Stimulated activated CD4-positive, alpha-beta T cell treated with anti-CD3 and anti-CD28 coated beads, Interleukin-1b, Interleukin-23, amount 100 ng/mL, for 48 hours (primary cell): ENCODE measurements at places on chromosomes 1 and 21.

- DNase-seq: no peak
These were observed 5.5 kb downstream of the PTP4A2 start for GRCh38 chr1:31932491-31933316.

- DNase-seq: no peak
These were observed 566.8 kb upstream of the USP24 start for GRCh38 chr1:55781944-55782482.

GRCh38 chr1:90715309-90715708 lies 1.8 kb downstream of the BARHL2 start:
- DNase-seq: no peak

DNA sequence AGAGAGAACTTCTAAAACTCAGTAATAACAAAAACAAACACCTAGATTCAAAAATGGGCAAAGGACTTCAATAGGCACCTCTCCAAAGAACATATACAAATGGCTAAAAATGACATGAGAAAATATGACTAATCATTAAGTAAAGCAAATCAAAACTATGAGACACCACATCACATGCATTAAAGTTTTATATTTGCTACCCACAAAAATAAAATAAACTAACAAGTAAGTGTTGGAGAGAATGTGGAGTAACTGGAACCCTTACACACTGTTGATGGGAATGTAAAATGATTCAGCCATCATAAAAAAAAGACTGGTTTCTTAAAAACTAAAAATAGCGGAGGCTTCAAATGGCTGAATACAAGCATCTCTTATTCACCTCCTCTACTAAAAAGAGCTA lies 262.1 kb upstream of the PKN2 start:
- no peak for DNase-seq

- no peak for DNase-seq
These were observed 109.6 kb upstream of the DPYD start for GRCh38 chr1:98030483-98030882.

DNA sequence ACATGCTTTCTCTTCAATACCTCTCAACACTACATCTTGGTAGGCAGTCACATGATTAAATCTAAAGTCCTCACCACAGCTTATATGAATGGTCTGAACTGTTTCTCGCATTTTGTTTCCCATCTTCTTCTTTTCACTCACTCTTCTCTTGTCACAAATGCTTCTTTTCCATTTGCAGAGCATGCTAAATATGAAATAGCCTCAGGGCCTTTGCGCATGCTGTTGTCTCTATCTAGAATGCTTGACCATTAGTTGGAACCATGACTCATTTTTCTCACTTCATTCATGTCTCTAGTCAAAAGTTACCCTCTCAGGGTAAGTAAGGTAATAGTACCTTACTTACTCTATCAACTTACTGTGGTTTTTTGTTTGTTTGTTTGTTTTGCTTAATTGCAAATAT lies 239.7 kb downstream of the PTPRC start:
- DNase-seq: no peak

- DNase-seq: no peak
These were observed 77.9 kb downstream of the TRABD2B start for GRCh38 chr1:47919113-47919833.

GRCh38 chr1:41955461-41956159 lies 36.9 kb upstream of the HIVEP3 start:
- DNase-seq: peak; percentile 8

DNA sequence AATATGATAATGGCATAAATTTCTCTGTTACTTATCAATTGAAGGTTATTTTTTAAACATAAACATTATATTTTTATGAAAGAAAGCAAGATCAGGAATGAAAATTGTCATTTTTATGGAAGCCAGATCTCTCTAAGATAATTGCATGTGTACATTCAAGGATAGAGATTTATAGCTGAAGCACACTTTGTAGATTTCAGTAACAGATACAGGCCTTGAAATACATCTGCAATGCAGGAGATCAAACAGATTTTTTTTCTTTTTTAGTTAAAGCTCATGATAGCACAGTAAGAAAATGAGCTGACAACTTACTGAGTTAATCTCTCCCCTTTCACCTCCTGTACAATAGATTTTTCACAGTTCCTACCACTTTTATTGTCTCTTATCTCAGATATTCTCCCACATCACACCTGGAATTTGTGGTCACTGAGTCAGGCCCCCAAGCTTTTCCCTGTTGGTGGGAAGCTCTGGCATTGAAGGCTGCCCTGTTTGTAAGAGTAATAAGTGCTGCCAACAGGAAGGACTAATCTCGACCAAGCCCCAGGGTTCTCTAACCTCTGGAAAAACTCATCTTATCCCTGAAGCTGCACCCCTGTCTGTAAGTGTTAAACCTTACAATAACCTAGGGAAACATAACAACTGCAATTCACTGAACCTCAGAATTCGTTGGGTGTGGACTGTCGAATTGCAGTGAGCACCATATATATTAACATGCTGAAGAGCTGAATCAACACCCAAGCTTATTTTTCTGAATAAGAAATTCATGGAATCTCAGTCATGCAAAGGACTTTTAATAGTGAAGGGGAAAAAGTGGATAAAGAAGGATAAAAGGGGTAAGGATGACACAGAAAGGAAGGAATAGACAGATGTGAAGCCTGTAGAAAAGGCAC lies 599.0 kb downstream of the LMO4 start:
- no peak for DNase-seq

GRCh38 chr1:88537787-88538186 lies 146.3 kb upstream of the PKN2 start:
- DNase-seq: no peak

- no peak for DNase-seq
These were observed 12.2 kb downstream of the UBE2U start for GRCh38 chr1:64215576-64215975.

DNA sequence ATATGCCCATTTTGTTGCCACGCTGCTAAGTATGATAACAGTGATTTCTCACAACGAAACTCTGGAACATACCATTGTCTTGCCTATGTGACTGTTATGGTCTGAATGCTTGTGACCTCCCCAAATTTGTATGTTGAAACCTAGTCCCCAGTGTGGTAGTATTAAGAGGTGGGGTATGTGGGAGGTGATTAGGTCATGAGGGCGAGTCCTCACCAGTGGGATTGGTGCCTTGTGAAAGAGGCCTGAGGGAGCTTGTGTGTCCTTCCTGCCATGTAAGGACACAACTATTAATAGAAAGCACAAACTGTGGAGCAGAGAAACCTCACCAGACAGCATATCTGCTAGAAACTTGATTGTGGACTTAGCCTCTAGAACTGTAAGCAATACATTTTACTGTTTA lies 84.6 kb downstream of the SELENOF start:
- DNase-seq: no peak

DNA sequence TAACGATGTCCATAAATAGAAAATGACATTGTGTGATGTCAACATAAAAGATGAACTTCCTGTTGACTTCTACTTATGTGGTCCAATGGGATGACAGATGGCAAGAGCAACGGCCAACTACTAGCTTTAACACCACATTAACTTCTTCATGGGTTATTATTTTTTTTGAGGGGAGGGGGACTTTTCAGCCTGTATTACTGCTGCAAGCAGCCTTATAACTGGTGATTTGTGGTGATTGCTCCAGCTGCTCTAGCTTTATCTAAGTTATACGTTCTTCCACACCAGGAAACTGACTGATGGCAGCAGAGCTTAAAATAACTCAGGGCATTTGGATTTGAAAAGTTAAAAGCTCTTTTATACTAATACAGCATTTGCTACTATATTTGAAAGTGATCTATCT lies 228.8 kb upstream of the B3GALT2 start:
- no peak for DNase-seq

DNA sequence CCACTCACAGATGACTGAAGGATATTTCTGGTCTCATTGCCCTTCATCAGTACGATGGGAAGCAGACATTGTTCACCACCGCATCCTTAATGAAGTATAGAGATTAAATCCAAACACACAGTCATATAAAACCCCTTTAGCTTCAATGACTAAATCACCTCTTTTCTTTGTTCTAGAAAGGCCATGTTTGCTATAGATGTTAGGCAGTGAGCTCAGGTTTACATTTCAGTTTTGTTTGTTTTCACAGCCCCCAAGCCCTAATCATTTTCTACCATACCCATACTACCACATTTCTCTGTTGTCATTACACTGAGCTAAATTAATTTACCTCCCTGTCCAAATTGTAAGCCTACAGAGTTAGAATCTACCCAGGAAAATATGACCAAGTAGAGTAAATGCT lies 385.1 kb downstream of the NTNG1 start:
- DNase-seq: no peak

DNA sequence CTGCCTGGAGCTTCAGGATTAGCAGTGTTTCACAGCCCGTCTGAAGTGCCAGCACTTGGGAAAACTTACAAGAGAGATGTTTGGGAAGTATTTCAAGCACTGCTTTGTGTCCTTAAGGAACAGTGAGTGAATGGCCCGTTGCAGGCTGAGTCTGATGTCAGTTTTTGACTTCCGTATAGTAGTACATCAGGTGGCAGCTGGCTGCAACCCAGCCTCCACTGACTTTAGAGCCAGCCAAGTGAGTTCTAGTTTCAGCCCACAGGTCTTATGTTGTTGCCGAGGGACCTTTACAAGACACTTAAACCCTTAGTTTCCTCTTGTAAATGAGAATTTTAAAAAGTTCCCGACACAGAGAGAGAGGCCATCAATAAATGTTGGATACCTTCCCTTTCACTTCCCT lies 35.0 kb downstream of the UCK2 start:
- no peak for DNase-seq

DNA sequence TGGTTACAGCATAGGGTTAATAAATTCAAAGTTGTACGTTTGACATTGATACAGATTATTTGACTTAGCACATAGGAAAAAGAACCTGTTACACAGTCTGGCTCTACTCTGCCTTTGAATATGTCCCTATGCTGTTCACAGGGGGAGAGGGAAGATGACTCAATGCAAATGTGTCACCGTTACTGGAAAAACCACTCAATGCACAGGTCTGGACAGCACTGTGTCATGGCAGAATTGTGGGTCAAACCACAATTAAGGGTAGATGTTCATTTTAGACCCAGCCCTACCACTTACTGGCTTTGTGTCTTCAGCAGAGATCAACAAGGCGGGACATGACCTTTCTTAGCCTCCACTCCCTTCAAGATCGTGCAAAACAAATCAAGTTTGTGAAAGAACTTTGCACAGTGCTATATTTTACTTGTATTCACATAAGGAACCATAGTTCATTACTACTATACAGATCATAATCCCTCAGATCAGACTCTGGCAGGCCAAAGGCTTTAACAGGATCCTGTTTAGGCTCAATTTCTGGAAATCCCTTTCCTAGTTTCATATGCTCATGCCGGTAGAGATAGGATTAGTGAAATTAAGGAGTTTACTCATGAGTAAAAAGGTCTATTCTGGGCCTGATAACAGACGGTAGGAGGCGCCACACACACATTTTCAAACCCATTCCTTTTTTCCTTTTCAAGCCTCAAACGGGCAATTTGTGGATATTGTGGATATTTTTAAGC lies 22.1 kb downstream of the EIF2D start:
- DNase-seq: peak; percentile 82

- no peak for DNase-seq
These were observed 22.6 kb upstream of the GBP4 start for GRCh38 chr1:89221341-89221740.

- no peak for DNase-seq
These were observed 145.5 kb downstream of the TBX15 start for GRCh38 chr1:118842452-118843201.

DNA sequence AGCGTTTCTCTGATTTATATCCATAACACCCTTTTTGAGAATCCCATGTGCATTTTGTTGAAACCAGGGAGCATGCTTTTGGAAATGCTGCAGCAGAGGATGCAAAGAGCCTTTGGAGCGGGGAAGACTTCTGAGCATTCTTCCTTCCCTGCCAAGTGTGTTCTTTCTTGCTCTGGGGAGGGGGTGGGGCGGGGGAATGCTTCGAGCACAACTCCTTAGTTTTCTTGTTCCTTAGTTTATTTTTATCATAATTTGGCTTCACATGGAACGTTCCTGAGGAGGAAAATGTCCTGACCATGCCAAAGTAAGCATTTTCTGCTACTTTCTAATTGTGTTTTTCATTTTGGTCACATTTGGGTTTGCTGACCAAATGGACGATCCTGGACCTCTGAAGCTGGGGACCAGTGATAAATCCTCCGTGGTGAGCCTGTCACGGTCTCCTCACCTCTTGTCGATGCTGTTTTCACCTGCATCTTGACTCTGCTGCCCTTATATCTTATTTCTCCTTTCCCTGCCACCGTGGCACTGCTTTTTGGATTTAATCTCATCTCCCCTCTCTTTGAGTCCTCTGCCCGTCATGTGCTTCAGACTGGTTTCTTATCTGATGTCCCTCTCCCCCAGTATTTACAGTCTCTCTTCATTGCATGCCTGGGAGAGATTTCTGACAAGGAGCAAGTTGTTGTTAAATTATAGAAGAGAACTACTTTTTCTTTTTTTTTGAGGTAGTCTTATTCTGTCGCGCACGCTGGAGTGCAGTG lies 2.4 kb downstream of the CTPS1 start:
- DNase-seq: no peak

DNA sequence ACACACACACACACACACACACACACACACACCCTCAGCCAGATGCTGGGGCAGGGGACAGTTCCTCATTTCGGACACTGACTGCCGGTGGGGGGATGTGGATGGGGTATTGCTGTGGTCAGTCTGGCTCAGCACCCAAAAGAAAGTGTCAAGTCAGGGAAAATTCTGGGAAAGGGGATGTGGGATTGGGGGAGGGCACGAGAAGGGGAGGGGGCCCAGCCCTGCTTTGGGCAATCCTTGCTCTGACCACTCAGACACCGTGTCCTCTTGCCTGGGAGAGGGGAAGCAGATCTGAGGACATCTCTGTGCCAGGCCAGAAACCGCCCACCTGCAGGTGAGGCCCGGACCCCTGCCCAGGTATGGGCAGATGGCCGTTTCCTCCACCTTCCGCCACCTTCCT lies at the start of gene C1QC:
Gene C1QC, plus strand, starts transcription at position 253 of the 400 bp plus-strand sequence. CDS start 391 bp downstream, outside the sequence.
- DNase-seq: no peak

GRCh38 chr1:2631136-2632050 lies 1.4 kb downstream of the MMEL1 start:
- DNase-seq: no peak

DNA sequence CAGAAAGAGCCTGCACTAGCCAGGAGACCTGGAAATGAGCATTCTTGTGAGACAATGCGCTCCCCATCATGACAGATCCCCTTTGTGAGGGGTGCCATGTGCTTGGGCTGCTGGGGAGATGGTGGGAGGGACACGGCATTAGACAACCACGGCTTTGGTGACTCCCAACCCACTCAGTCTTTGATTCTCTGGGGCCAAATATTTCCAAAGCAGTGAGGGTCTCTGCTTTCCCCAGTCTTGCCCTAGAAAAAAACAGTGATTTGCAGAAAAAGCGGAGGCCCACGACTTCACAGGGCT lies 10.2 kb downstream of the SLC45A3 start:
- DNase-seq: no peak
